ENCODE measurements at places on chromosomes 7 and 10.

DNA sequence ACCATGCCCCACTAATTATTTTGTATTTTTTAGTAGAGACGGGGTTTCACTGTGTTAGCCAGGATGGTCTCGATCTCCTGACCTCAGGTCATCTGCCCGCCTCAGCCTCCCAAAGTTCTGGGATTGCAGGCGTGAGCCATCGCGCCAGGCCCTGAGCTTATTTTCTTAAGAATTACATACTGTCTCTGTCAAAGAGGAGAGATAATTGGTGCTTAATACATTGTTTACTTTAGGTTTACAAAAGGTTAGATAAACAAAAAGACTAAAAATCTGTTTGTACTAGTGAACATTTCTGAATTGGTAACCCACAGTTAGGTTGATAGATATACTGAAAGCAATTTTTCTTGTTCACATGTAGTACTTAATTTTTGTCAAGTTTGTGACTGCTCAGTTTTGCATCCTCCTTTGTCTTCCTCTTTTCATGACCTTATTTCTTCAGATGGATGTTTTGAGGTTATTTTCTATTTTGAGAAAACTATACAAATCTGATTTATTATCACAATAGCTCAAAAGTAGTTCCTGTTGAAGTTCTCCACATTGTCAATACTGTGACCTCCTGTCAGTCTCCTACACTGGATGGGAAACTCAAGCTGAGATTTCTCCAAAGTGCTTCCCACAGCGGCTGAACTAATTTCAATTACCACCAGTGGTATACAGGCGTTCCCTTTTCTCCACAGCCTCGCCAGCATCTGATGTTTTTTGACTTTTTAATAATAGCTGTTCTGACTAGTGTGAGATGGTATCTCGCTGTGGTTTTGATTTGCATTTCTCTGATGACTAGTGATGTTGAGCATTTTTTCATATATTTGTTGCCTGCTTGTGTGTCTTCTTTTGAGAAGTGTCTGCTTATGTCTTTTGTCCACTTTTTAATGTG is 22.5 kb downstream of the HHEX start:
- peak; percentile 80 for DNase-seq

GRCh38 chr10:24152270-24152669 is 56.7 kb upstream of the KIAA1217 start:
- DNase-seq = no peak

DNA sequence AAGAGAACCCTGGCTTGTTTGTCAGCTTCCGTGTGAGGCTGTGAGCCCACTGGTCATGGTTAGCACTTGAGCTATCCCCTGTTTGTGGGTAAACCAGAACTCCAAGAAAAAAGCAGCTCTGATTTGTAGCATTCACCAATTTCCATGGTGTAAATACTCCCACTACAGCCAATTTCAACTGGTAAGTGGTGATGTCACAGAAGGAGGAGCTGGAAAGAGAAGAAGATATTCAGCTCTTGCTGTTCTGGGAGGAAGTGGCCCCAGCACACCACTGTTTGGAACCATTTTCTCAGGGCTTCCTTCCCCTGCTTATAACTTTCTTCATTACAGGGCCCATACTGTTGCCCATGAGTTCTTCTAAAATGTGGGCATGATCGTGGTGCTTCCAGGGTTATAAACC is 500.1 kb upstream of the ZMIZ1 start:
- no peak for DNase-seq

GRCh38 chr7:116271161-116271913 is 61.0 kb downstream of the TES start:
- peak; percentile 84 for DNase-seq

- DNase-seq = no peak
These were observed 28.7 kb downstream of the WIPI2 start for GRCh38 chr7:5218564-5219360.

- DNase-seq = no peak
These were observed 25.2 kb upstream of the NPTX2 start for GRCh38 chr7:98591926-98592325.

- DNase-seq = peak; percentile 16
These were observed 34.9 kb downstream of the SRPK2 start for GRCh38 chr7:105353752-105354328.

GRCh38 chr7:129644634-129645230 is 33.2 kb downstream of the NRF1 start:
- DNase-seq = peak; percentile 64

- no peak for DNase-seq
These were observed 94.9 kb downstream of the SVOPL start for GRCh38 chr7:138606236-138606635.

- DNase-seq = peak; percentile 93
These were observed 20.0 kb downstream of the LRRD1 start for GRCh38 chr7:92158660-92159575.

DNA sequence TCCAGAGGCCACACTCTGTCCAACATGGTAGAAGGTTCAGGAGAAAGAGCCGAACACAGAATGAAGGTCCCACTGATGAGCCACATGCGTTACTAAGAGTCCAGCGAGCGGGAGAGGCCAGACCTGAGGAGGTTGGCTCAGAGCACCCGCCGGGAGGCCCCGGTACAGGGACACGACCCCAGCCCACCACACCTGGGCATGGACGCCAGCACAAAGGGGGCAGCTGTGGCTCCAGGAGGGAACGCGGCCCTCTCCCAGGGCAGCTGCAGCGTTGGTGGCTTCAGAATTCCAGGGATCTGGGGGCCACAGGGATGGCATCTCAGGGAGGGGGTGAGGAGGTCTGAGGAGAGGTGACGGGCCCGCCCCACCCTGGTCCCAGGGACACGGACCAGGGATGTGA is 280.0 kb downstream of the MAD1L1 start:
- no peak for DNase-seq

DNA sequence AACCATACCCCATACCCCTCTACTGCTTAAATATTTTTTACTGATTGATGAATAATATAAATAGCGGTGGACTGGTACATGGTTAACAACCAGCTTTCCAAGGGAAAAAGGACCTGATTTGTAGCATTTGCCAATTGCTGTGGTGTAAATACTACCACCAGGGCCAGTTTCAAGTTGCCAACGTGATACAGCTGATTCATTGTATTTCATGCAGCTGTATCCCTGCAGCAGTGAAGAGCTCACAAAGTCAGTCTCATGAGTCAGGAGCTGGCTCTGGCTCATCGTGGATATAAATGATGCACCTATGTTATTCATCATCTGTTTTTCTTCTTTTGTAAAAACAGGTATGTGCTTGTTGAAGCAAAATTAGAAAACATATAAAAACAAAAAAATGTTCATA is 15.2 kb downstream of the CALML5 start:
- DNase-seq = peak; percentile 17

DNA sequence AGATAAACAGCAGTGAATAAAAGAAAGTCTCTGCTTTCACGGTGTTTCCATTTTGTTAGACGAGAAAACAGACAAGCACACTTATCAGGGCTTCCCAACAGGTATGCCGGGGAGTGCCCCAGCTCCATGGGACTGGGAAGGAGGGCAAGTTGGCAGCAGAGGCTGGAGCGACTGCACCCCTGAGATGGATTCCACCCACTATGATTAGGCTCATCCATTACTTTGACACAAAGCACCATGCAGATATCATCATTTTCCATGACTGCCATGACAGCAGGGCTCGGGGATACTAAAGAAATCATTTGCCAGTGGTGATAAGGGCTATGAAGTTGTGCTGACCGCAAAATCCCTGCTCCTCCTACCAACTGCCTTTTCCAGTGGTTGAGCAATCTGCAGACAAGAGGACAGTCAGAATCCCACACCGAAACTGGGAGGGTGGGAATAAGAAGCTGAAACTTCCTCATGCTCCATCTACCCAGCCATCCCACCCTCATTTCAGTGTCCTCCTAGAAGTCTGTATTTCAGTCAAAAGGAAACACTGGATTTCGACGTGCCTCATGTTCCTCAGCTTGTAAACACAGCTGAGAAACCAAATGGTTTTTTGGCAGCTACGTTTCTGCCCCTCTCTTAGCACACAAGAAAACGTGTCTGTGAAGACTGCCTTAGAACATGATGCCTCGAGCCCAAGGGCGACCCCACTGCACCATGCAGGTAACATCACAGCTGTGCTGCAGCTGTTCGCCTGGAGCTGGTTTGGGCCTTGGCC is 15.5 kb downstream of the CREB3L2 start:
- peak; percentile 94 for DNase-seq

DNA sequence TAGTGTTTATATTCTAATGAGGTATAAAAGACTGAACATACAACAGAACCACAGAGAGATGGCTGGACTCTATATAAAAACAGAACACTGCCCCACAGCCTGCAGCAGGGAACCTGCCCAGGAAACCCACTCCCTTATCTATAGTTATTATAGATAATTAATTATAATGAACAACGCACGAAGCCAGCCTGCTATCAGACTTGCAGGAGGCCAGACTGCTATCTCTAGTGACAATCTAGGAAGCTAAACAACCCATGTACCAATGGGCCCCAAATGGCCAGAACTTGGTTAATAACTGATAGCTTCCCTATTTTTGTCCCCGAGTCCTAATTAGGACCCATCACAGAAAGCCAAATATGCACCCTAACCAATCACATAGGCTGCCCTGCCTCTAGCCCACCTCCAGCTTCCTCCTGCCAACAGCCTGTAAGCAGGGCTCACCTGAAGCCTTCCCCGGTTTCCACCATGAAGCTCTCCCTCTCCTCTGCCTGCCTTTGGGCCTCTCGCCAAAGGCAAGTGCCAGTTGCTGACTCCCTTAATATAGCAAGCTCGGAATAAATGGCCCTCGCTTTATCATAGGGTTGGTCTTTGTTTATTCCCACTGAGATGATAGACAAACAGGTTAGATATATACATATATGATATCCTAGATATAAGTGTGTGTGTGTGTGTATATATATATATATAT is 74.5 kb downstream of the SYPL1 start:
- no peak for DNase-seq

GRCh38 chr7:133735222-133735621 is 391.9 kb upstream of the LRGUK start:
- DNase-seq = peak; percentile 42

GRCh38 chr10:127982601-127983000 is 75.7 kb downstream of the PTPRE start:
- no peak for DNase-seq

DNA sequence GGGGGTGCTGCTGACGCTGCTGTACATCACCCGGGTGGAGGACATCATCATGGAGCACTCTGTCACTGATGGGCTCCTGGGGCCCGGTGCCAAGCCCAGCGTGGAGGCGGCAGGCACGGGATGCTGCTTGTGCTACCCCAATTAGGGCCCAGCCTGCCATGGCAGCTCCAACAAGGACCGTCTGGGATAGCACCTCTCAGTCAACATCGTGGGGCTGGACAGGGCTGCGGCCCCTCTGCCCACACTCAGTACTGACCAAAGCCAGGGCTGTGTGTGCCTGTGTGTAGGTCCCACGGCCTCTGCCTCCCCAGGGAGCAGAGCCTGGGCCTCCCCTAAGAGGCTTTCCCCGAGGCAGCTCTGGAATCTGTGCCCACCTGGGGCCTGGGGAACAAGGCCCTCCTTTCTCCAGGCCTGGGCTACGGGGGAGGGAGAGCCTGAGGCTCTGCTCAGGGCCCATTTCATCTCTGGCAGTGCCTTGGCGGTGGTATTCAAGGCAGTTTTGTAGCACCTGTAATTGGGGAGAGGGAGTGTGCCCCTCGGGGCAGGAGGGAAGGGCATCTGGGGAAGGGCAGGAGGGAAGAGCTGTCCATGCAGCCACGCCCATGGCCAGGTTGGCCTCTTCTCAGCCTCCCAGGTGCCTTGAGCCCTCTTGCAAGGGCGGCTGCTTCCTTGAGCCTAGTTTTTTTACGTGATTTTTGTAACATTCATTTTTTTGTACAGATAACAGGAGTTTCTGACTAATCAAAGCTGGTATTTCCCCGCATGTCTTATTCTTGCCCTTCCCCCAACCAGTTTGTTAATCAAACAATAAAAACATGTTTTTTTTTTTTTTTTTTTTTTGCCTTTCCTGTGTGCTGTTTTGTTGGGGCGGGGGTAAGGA is 55.8 kb downstream of the TSPAN15 start:
- no peak for DNase-seq

GRCh38 chr7:33044401-33044718 is 18.2 kb downstream of the NT5C3A start:
- DNase-seq = no peak

DNA sequence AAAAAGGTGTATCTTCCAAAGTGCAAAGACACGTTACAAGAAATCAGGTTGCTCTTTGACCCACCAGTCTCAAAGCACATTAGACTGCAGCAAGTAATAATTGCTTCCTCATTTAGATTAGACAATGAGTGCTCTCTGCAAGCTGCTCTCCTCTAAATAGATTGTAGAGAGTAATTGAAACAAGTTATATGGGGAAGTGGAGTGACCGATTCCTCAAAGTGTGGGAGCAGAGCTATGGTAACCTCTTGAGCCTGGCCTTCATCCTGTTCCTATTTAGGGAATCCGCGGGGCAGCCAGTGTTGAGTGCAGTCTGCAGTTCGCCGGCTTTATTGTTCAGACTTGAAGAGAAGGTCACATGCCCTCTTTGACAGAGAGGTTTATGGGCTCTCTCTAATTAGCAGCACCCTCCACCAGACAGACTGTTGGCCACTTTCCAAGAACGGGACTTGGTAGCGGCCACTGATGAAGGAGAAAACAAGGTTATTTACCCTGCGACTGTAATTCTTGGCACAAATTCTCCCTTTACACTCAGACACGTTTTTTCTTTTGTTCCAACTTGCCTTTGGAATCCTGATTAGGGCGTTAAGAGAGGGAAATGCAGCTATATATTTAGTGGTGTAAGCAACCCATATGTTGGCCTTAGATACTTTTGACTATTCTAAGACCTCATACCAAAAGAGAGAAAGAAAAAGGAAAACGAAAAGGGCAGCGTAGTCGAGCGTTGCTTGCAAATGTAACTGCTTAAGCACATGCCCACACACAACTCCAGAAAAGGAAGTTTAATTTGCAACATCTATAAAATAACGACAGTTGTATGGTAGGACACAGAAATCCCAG is 107.5 kb downstream of the REEP3 start:
- DNase-seq = peak; percentile 62

GRCh38 chr10:82982110-82982608 is 1107.2 kb downstream of the NRG3 start:
- DNase-seq = peak; percentile 96

DNA sequence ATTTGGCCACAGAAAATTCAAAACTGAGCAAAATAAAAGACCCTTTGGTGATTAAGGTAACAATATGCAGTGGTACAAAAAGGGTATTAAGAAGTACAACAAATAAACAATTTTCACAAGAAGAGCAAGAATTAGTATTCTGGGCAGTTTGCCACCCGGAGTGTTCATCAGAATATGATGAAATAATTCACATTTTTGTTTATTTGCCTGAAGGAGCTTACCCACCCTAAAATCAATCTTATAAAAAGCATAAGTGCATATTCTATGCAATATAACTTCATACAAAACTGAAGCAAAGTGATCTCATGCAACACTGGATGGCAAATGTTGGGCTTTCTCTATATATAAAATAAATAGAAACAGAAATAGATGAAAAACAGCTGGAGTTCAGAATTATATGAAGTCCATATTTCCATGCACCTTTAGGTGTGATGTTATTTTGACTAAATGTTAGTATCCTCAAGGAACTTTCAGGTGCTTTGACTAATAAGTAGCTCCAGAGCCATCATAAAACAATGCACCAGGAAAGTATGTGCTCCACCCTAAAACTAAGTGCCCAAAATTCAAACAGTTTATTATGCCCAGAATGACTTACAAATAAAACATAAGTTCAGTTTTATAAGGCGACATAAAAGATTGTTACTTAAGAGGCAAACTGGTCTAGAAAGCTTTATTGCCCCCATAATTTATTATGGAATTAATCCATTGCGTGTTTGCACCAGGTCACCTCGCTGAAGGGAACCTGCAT is 474.3 kb downstream of the SEMA3D start:
- peak; percentile 29 for DNase-seq

GRCh38 chr7:92025260-92025659 is 84.6 kb downstream of the AKAP9 start:
- DNase-seq = peak; percentile 89

GRCh38 chr7:7859411-7859810 is 109.2 kb upstream of the GLCCI1 start:
- DNase-seq = no peak
